Activated CD4-positive, alpha-beta T cell treated with anti-CD3 and anti-CD28 coated beads, Interleukin-2, amount 50 U/mL, for 24 hours (primary cell): ENCODE measurements at places on chromosomes 11 and 22.

DNA sequence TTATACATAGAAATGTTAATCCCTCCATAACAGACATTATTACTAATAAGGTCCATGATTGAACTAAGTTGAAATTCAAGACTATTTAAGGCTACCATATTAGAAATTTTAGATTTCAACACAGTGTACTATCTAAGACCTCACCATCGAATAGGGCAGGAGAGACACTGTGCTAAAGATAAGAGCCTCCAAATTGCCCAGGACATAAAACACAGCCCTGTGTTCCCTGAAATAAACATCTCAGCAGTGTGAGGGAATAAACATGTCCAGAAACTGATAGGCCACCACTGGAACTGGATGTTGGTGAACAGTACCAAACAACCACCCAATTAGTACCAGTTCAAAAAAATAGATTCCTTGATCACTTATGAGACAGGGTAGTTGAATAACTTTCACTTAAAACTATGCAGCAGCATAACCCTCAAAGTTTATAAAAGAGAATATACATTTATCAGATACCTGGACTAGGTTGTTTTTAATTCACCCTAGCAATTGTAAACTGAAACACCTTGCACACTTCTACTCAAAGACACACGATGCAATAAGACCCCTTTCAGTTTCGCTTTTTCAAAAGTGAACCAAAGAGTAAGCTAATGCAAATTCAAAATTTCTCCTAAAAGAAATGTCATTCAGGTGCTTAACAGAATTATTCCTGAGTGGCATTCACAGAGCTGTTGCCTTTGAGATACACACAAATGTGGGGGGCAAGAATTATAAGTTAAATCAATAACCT lies 34.3 kb downstream of the USP28 start:
- no peak for DNase-seq

DNA sequence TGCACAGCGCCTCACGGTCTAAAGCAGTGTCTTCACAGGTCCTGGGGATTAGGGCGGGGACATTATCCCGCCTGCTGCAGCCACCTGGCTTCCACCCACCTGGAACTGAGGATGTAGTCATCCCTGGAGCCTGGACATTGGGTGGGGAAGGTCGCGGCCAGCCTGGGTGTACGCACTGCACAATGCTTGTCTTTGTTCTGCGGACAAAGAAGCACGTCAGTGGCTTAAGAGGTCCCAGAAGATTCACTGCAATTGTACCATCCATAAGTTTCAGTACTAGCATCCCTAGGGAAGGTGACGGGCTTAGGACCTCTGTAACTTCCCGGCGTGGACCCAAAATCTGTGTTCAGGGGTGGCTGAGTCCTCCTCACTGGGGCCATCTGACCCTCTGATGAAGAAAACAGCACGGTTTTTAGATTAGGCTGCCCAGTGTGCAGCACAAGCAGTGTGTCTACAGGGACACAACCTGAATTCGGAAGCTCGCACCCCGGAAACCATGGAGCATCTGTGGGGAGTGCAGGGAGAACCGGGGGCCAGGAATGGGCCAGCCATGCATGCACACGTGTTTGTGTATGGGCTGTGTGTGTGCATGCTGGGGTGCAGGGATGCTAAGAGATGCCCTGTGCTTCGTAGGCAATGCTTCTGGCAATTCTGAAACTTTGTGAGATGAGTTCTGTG lies 342.6 kb upstream of the B3GAT1 start:
- no peak for DNase-seq

- DNase-seq = no peak
These were observed 18.7 kb downstream of the ZNF74 start for GRCh38 chr22:20412474-20413216.

- DNase-seq = no peak
These were observed 14.0 kb upstream of the KCTD14 start for GRCh38 chr11:78037056-78037455.

DNA sequence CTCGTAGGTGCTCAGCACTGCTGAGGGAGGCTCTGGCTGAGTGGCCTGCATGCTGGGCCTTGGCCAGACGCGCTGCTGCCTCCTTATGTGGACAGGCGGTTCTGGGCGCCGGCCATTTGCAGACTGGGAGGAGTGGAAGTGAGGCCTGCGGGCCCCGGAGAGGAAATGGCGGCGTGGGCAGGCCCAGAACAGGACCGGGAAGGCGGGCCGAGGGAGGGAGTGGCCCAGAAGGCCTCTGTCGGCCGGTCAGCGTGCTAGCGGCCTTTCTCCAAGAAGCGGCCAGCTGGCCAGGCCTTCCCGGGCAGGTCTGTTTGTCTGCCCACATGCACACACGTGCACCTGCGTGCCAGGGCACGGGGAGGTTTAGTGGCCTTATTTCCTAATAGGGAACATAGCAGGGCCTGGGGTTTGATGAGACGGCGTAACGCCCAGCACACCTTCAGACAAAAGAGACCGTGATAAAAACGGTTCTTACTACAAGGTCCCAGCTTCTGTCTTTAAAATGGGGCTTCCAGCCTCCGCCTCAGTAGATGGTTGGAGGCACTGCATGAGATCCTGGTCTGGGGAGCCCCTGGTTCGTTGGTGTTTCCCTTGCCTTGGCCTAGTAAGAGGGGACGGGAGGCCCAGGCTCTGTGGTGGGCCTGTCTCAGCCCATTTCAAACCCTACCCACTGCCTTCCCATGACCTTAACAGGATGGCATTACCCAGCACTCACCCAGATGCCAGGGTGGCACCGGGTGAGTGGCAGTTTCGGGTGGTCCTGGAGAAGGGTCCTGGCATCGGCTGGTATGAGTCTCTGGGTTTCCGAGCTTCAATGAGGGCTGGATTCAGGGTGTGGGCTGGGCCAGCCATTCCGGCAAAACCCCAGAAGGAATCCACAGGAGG lies 65.1 kb upstream of the PPARA start:
- no peak for DNase-seq

DNA sequence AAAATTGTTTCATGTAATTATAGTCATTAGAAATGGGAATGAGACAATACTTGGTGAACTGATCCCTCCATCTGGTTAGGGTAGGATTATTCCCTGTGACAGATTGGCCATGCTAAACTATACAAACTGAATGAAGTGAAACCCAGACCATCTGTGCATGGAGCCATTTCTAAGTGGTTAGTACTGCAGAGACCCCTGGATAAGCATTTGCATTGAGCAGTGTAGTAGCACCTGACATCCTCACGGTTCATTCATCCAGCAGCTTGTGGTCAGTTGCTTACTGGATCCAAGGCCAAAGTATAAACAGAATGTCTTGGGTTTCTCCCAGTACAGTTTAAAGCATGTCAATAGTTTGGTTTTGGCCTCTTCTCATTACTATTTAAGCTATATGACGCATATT lies 93.8 kb upstream of the ARHGAP42 start:
- no peak for DNase-seq

- no peak for DNase-seq
These were observed 42.1 kb upstream of the SEZ6L start for GRCh38 chr22:26127126-26127525.
